Right ventricle myocardium inferior (tissue), 1 donor: ENCODE measurements at places on chromosomes 12 and 14.

DNA sequence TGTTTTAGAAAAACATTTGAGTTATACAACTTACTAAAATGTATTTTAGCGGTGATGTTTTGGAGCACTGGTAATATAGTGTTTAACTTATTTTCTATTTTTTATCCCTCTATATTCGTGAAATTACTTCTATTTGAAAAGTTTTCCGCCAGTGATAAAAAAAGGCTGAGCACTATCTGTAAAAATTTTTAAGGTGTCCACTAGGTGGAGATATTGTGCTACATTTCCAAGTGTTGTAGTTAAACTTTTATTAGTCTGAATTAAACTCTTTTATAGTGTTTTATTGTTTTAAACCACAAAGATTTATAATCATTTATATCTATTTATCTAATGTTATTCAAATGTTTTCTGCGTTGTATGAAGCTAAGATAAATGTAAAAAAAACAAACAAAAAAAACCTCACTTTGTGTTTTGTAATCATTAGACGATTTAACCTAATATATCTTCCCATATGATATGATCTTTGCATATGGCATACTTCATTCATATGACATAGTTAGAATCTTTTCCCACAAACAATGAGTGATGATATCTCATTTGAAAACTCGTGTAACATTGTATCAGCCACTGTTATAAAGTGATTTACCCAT is 11.8 kb downstream of the ALG10B start:
- DNase-seq, result no peak

GRCh38 chr12:1806301-1807086 is 13.9 kb upstream of the LRTM2 start:
- DNase-seq, result no peak

DNA sequence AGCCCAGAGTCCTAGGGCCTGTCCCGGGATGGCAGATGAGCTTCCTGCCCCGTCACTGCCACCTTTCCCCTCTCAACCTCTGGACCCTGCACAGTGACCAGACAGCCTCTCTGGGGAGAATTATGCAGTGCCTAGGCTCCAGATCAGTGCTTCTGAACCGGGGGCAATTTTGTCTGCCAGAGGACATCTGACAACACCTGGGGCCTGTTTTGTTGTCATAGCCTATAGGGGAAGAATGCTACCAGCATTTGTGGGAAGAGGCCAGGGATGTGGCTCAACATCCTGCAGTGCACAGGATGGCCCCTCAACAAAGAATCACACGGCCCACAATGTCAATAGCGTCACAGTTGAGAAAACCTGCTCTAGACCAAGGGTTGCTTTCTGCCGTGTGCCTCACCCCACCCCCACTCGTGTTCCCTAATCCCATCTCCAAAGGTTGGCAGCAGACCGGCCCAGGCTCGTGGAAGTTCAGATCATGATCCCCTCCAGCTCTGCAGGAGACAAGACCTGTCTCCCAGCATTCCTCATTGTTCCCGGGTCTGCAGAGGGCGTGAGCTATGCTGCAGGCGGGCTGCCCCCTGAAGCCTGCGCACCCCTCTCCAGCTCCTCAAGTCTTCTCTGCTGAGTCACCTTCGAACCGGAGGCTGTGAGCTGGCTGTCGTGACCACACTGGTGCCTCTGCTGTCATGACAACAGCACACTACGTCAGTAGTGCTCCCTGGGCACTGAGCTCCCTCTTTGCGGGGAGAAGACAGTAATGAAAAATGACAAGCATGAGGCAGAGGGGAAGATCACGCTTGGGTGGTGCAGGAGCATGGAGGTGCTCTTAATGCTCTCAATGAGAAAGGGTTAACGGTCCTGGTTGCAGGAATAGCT is 2.0 kb upstream of the GAPDH start:
- peak; percentile 74 for DNase-seq

DNA sequence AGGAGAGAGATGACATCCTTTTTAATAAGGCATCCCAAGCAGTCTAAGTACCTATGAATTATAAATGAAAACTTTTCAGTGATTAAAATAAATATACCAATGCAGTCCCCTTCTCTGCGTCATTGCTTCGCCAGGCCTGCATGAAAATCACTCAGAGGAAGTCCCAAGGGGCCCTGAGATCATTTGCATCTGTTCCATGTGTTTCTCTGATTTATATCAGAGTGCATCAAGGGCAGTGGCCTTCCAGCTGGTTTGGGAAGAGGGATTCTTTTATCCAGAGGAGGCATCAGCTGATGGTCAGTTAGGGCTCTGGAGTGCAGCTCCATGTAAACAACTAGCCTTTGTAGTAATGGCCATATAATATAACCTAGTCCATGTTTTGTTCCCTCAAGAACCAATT is 210.1 kb downstream of the RGS6 start:
- no peak for DNase-seq

DNA sequence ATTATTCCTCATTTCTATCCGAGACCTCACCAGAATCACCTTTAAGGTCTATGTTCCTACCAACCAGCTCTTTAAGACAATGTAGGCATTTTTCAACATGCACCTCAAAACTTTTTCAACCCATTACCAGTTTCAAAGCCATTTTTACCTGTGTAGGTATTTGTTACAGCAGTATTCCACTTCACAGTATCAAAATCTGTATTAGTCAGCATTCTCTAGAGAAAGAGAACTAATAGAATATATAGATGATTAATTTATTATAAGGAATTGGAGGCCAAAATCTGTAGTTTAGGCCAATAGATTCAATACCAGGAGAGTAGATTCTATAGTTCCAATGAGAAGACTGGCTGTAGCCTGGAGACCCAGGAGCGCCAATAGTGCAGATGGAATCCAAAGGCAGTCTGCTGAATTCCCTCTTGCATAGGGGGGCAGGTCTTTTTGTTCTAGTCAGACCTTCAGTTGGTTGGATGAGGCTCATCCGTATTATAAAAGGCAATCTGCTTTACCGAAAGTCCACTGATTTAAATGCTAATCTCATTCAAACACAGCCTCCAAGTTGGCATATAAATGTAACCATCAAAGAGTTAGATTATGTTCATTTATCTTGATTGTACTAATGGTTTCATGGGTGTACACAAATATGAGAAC is 151.6 kb upstream of the SYT1 start:
- DNase-seq, result no peak

- DNase-seq, result no peak
These were observed 266.4 kb downstream of the NAV3 start for GRCh38 chr12:78096909-78097597.
